Activated T-helper 9 cell treated with anti-CD3 and anti-CD28 coated beads, Interleukin-2, amount 50 U/mL, for 16 hours (primary cell): ENCODE measurements at places on chromosomes 1 and 21.

- DNase-seq: no peak
These were observed 5.8 kb downstream of the TRIM58 start for GRCh38 chr1:247862756-247863155.

DNA sequence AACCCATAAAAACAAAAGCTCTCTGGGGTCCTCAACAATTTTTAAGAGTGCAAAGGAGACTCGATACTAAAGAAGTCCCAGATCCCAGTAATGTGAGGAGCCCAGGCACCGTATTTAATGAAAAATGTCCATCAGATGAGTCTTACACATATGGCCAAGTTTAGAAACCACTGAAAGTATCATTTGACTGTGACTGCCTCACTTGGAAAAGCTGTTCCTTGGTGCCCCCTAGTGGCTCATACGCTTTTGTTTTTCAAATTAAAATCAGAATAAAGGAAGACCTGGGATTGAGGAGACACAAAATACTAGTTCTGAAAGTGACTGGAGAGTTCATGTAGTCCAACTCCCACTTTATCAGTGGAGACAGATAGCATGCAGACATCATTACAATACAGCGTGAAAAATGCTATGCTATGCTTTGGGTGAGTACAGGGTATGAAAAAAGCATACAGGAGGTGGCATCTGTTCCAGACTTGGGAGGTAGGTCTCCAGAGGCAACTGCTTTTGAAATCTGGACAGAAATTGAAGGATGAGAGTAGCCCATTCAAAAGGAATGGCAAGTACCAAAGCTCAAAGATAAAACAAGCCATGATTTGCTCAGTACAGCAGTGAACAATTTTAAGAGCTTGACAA, 33.8 kb downstream of the GDAP2 start:
- DNase-seq: peak; percentile 14

DNA sequence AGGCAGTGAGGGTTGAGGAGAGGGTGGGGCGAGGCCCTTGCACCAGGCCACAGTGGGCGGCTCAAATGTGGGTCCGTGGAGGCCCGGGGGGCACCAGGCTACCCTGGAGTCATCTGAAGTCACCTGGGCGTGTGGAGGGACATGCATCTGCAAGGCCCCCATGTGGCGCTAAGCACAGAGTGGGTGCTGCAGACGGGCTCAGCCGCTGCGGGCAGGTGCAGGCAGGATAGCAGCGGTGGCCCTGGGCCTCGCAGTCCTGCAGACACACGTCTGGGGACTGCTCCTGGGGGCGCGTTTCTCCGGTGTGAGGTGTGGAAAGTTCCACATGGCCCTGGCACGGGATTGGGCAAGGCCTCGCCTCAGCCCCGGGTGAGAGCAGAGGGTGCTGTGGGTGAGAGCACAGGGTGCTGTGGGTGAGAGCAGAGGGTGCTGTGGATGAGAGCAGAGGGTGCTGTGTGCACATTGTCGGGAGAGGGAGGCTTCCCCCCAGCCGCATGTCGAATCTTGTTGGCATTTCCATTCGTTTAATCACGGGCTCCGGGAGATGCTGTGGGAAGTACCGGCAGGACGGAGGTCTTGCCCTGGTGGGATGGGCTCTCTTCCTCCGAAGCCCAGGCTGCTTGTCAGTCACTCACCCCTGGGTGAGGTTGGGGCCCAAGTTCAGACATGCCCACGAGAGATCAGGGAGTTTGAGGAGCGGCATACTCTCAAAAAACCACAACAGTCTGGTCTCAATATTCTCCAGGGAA, 46.5 kb downstream of the TP73 start:
- DNase-seq: no peak

DNA sequence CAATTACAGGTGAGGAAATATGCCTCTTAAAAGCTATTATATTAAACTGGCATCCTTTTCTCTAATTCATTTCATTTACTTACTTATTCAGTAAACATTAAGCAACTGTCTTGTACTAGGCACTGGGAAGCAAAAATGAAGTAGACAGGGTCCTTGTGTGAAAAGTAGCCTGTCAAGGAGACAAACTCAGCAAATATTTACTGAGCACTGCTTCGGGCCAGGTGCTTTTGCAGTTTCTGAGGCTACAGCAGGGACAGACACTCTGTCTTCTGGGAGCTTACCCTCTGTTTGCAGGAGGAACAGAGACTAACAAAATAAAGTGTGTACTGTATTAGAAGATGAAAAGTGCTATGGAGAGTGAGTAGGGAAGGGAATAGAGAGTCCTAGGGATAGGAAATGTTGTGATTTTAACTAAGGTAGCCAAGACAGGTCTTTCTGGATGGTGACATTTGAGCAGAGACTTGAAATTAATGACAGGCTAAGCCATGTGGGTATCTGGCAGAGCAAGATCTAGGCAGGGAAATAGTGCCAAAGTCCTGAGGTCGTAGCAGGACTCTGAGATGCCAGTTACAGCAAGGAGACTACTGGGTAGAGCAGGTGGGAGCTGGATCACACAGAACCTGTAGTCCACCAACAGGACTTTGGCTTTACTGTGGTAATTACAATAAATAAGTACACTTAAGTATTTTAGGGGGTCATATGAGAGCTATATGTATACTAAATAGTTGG, 133.0 kb downstream of the ITSN1 start:
- no peak for DNase-seq

DNA sequence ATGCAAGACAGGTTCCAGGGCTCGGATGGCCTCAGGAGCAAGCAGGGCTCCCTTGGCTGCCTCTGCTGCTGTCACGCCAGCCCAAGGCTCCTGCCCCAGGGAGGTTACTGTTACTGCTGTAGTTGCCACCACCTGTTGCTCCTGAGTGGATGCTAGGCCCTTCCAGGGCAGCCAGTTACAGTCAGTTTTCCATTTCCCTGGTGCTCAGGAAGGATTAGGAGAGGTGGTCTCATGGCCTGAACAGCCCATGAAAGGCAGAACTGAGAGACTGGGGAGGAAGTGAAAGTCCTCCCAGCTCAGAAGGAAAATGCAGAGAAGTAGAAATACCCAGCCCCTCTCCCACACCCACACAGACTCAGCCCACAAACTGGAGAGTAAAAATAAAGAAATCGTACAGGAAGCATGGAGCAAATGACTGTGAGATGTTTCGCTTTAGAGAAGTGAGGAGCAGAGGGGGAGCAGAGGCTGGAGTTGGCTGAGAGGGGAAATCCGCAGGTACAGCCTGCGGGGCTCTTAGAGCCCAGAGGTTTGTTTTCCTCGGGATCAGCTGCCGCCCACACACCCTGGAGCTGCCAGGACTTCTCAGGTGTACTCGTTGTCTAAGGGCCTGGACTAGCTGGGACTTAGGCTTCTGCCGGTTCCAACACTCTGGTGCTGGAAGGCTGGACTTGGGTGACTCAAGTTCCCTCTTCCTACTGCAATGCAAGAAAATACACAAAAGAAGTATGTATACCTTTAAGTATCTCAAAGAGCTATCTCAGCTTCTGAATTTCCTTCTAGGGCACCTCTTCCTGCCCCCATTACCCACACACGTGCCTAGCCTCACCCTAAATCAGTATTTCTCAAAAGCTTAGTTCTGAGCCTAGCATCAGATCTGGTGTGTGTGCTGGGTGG, 2.3 kb downstream of the IL6R start:
- peak; percentile 24 for DNase-seq

- DNase-seq: no peak
These were observed 1.7 kb upstream of the PSEN2 start for GRCh38 chr1:226868726-226869125.

- no peak for DNase-seq
These were observed 656 bp downstream of the KNCN start for GRCh38 chr1:46550751-46551231.

GRCh38 chr21:27250366-27250765, 283.5 kb upstream of the ADAMTS5 start:
- no peak for DNase-seq

DNA sequence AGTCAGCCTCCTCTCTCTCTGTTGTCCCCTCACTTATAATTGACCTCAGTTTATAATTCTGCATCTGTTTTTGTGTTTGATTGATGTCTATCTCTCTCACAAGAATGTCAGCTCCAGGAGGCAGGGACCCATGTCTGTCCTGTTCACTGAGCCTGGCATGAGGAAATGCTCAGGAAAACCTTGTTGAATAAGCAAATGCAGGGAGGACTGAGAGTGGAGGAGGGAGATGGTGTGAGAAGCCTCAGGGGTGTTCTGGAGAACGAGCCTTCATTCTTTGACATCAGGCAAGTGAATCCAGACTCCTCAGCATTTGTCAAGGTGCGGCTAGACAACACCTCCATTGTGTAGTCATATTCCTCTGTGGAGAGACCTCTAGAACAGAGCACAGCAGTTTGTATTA, 45.5 kb downstream of the MAN1C1 start:
- no peak for DNase-seq

- DNase-seq: no peak
These were observed 2.6 kb downstream of the FUCA1 start for GRCh38 chr1:23865543-23865930.

GRCh38 chr1:27787895-27788294, 14.9 kb downstream of the STX12 start:
- DNase-seq: no peak

DNA sequence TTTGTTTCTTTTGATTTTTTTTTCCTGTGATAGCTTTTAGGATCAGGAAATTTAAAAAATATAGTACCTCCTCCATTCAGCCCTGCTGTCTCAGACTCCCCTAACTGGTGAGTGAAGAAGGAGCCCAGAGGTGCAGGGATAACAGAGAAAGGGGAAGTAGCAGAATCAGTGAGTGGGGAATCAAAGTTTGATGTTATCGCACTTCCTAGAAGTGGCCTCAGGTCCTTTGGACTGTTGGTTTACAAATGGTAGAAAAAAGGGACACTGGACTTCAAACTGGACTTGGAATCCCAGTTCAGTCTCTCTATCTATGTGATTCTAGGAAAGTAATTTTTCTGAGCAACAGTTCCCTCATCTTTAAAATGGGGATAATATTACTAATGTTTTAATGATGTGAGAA, 99.5 kb downstream of the FGGY start:
- no peak for DNase-seq

GRCh38 chr1:187527346-187527745, 698.6 kb downstream of the PLA2G4A start:
- DNase-seq: no peak

DNA sequence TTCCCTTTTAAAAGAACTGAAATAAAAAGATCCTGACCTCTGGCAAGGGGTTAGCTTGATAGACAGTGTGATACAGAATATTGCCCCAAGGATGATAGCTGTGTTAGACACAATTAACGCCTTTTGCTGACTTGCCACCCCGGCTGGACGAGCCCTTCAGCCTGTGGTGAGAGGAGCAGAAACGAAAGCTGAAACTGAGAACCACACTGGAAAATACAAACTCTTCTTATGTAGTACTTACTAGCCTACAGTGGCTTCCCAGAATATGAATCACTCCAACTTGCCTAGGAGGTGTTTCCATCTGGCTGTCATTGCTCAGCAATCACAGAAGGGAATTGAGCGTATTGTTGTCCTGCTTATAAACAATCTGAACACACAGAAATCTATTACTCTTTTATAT, 22.9 kb downstream of the SAMSN1 start:
- DNase-seq: peak; percentile 39

DNA sequence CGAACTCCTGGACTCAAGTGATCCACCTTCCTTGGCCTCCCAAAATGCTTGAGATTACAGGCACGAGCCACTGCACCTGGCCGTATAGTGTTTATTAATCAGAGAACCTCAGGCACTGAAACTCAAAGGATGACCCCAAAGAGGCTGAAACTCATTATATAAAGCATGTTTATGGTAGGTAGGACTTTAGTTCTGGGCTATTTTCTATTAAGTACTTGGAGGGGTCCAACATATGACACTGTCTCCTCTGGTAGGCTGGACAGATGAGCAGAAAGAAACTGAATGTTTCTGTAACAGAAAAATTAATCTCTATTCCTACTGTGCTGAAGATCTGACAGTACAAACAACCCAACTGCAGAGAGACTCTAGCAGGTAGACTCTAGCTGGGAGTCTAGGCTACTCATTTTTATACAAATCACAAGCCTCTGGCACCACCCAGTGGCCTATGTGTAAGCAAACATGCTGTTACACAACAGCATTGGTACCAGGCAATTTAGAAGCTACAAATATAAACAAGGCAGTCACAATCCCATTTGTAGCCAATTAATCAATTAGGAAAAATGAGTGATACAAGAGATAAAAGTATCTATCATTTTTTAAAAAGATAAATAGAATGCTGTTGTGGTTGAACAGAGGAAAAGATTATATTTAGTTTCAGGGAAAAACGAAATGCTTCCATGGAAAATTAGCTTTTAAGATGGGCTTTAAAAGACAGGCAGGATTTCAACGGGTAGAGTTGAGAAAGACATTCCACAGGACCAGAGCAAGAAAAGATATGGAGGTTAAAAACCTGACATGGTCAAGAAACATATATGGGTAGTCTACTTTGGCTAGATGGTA, 10.4 kb downstream of the DCAF8 start:
- peak; percentile 29 for DNase-seq

GRCh38 chr1:53634571-53634979, 104.4 kb downstream of the GLIS1 start:
- DNase-seq: no peak

DNA sequence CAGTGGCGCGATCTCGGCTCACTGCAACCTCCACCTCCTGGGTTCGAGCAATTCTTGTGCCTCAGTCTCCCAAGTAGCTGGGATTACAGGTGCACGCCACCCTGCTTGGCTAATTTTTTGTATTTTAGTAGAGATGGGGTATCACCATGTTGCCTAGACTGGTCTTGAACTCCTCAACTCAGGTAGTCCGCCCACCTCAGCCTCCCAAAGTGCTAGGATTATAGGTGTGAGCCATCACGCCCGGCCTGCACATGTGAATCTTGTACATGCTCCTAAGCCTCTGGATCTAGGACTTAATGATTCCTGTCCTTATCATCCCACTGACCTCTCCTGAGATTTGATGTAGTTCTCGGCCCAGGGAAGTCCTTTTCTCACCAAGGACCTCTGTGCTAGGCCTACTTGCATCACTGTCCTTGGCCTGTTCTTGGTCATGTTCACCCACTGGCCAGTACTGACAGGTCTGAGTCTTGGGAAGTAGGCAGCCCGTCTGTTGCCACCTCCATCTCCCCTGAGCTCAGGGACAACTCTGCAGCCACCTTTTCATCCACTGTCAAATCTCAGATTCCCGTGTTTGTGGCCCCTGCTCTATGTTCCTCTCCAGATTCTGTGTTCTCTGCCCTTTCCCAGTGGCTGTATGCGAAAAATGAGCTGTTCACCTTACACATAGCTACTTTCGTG, 9.4 kb downstream of the HYI start:
- no peak for DNase-seq

GRCh38 chr1:7087888-7088287, 302.6 kb downstream of the CAMTA1 start:
- no peak for DNase-seq

- peak; percentile 15 for DNase-seq
These were observed 26.1 kb downstream of the ATP5PF start for GRCh38 chr21:25708467-25709065.

DNA sequence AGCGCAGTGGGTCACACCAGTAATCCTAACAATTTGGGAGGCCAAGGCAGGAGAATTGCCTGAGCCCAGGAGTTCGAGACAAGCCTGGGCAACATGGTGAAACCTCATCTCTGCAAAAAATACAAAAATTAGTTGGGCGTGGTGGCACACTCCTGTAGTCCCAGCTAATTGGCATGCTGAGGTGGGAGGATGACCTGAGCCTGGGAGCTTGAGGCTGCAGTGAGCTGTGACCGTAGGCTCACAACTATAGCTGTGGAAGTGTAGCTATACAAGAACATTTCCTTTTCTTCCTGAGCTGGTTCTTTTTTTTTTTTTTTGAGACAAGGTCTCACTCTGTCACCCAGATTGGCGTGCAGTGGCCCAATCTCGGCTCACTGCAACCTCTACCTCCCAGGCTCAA, 19.1 kb upstream of the ZNF697 start:
- DNase-seq: no peak
